Hair follicle dermal papilla cell (primary cell): ENCODE measurements at places on chromosomes 6 and 20. TPM values are rescaled to one million over a fixed set of nuclear protein-coding genes. Genes with fewer than 3 reads are reported as not detected.

Gene ADGRF5
- total RNA-seq: under 0.01 TPM in 2 replicates

Gene DNMT3B
- 1.7 and 1.8 TPM in 2 replicates for total RNA-seq

Gene KIAA0408
- 1.1 TPM in 2 replicates for total RNA-seq

Gene LST1
- total RNA-seq: not detected in 2 replicates

Gene SPO11
- not detected in 2 replicates for total RNA-seq
